ENCODE measurements at places on chromosomes 16 and 17. TPM values are rescaled to one million over a fixed set of nuclear protein-coding genes. Genes with fewer than 3 reads are reported as not detected.

Gene CES5A
- total RNA-seq, result not detected

Gene NOB1
- 25.7 TPM for total RNA-seq

Gene C1QTNF1
- 4.7 TPM for total RNA-seq

Gene C16orf74
- 11.5 TPM for total RNA-seq

Gene PIMREG
- total RNA-seq, result 4.4 TPM

Gene CHST5
- not detected for total RNA-seq

Gene GNPTG
- 45.9 TPM for total RNA-seq

Gene P2RX1
- total RNA-seq, result not detected

Gene KRT39
- 0.17 TPM for total RNA-seq

Gene ENO3
- 2.2 TPM for total RNA-seq

Gene SYCE1L
- 0.32 TPM for total RNA-seq

Gene CD300LB
- not detected for total RNA-seq

Gene CD300LD
- total RNA-seq, result not detected

Gene WFIKKN2
- total RNA-seq, result 0.16 TPM

Gene TRAF7
- total RNA-seq, result 53.2 TPM

Gene OR2C1
- 0.43 TPM for total RNA-seq

Gene TLCD3B
- total RNA-seq, result not detected

Gene SPATA22
- total RNA-seq, result not detected

Gene FKBP10
- 276 TPM for total RNA-seq

Gene LITAFD
- total RNA-seq, result not detected

Gene KCNG4
- total RNA-seq, result not detected

Gene PDILT
- total RNA-seq, result not detected

Gene ZNF598
- 12.0 TPM for total RNA-seq

Gene KRTAP3-2
- not detected for total RNA-seq

Gene RNF222
- not detected for total RNA-seq

Gene ABCC6
- 2.1 TPM for total RNA-seq

Gene HOXB6
- 3.2 TPM for total RNA-seq

Gene BCO1
- under 0.01 TPM for total RNA-seq

Gene RND2
- total RNA-seq, result 0.60 TPM

Gene TMC5
- total RNA-seq, result not detected

Gene PPP1R27
- total RNA-seq, result not detected

Gene TEKT1
- not detected for total RNA-seq

Gene SYNGR3
- total RNA-seq, result 2.7 TPM

Data from bronchial smooth muscle cell (primary cell).